Activated naive CD4-positive, alpha-beta T cell treated with anti-CD3 and anti-CD28 coated beads for 36 hours (primary cell): ENCODE measurements at places on chromosomes 1 and 21.

DNA sequence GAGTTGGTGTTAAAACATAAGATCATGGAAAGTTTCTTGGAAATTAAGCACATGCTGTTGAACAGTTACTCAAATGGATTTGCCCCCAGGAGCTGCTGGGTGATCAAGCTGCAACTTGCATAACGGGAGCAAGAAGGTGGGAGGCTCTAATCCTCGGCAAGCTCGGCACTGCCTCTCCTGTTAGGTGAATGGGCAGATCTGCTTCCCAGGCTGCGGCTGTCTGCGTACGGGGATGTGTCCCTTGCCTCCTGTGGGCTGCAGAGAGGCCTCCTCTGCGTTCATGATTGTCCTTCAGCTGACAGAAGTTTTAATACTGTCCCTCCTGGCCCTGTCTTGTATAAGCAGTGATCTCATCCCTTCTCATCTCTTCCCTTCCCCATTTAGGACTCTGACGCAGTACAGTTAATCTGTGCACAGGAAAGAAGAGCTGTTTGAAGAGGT is 36.7 kb downstream of the ATP1A1 start:
- no peak for DNase-seq

GRCh38 chr21:35926003-35926740 is 134.2 kb downstream of the SETD4 start:
- no peak for DNase-seq

DNA sequence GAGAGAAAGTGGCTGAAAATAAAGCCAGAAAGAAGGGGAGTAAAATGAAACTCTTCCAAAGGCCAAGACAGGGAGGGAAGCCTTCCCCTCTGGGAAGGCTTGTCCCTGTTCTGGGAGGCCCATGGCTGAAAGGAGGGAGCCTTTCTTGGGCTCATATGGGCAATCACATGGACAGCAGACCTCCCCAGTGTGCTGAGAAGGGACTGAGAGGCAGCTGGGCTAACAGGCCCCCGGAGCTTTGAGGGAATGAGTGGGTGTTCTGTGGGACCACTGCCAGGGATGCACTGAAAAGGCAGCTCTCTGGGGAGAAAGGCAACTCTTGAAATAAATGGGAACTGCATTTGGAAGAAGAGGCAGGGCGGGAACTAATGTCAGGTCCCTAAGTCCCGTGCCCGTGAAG is 39.1 kb downstream of the KANK4 start:
- DNase-seq: no peak

DNA sequence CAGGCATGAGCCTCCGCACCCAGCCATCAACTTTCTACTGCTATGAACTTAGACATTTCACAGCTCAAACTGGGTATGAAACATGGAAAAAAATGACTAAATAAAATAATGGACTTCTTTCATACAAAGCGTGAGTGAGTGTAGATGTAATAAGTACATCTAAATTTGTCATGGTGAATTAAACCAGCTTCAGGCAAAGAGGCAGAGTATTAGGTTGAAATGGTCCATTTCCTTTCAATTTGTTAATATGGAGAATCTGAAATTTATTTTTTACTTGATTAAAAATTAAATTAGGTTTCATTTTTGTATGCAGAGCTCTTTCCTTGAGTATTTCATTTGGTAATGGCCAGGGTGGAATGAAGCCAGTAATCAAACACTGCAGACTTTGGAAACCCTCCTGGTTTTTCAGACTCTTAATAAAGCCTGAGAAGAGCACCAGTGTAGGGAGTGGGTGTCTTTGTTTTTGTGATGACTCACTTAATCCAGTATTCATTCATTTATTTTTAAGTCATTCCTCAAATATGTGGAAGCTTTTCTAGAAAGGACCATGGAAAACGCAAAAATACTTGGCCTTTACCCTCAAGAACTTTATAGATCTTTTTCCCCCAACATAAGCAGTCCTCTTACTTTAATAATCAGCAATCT is 49.2 kb downstream of the ALG14 start:
- no peak for DNase-seq

DNA sequence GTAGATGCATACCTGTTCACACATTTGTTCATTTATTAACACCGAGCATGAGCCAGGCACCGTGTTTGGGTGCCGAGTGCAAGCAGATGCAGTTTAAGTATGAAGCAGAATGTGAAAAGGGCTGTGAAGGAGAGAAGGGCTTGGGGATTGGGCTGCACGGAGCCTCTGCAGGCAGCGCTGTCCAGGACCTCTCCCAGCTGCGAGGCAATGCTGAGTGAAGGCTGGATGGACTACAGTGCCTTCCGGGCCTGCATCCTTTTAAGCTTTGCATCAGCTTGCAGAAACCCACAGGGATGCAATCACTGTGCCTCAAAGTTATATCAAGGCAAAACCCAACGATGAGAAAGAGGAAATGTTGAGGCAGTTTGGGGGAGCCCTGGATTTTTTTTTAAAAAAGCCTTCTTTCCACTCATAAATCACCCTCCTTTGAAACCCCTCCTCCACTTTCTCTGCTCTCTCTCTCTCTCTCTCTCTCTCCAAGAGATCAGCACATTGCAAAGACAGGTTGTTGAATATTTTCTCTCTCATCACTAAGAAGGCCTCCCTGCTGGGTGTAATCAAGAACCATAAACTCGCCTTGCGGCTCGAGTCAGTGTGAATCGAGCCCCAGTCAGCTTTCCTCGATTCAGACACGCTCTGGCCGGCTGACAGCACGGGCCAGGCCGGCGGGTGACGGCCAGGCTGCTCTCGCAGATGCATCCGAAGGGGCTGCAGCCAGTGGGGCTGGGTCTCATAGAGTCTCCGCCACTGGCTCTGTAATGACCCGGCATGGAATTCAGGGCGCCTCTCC is 89.2 kb upstream of the POU3F1 start:
- DNase-seq: no peak

GRCh38 chr1:8257621-8258020 is 60.3 kb upstream of the SLC45A1 start:
- DNase-seq: no peak

DNA sequence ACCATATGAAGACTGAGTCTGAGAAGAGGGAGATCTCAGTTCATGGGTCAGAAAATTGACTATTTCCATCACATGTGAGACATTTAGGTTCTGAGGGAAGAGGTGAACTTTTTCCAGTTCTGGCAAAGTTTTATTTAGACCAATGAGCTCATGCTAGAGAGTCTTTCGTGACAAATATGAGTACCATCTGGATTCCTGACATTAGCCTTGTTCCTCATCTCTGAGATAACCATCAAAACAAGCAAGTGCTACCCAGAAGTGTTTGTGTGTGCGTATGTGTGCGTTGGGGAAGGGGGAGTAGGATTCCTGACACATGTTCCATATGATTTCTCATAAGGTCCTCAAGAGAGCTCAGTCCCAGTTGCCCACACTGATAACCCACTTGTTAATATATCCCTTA is 120.6 kb downstream of the FASLG start:
- DNase-seq: no peak

DNA sequence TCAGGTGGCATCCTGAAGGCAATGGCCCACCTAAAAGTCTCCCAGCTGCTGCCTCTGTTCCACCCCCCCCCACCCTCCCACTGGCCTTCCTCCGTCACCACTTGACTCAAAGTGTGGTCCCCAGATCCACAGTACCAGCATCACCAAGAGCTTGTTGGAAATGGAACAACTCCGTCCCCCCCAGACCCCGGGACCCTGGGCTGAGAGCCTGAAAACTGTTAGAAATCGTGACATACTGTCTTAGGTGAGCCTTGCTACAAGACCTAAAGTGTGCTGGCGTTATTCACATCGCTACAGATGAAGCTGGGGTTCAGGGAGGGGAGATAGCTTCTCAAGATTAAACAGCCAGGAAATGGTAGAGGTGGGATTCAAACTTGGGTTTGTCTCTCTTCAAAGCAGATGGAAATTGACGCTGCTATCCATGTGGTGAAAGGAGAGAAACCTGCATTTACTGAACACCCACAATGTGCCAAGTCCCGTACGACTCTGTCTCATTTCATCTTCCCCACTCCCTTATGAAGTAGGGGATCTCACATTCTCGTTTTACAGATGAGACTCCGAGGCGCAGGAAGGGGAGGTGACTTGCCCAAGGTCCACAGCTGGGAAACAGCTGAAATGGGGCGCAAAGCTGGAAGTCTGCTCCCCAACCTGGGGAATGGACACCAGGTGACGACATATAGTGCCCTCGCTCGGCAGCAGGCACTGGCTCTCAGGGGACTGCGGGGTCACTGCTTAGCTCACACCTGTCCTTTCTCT is 52.8 kb upstream of the IFFO2 start:
- no peak for DNase-seq

- DNase-seq: peak; percentile 81
Observed at GRCh38 chr1:24235921-24236788, 49.1 kb upstream of the IFNLR1 start.

- DNase-seq: peak; percentile 73
Observed at GRCh38 chr1:43414634-43415223, 25.0 kb downstream of the SZT2 start.

DNA sequence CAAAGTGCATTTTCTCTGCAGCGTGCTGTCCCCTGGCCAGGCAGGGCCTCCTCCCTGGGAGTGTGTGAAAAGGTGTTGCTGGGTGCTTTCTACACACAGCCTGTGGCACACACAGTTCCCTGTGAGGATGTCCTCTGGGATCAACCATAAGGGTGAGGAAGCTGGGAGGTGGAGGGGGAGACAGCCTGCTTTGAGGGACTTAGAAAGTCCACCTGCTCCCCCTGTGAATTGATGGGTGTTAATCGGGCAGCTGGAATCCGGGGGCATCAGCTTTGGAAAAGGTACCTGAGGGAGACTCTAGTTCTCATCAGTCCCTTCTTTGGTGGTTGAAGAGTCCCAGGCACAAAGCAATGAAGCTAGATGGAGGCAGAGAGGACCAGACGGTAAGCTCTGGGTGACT is 35.8 kb downstream of the LHX4 start:
- DNase-seq: no peak

DNA sequence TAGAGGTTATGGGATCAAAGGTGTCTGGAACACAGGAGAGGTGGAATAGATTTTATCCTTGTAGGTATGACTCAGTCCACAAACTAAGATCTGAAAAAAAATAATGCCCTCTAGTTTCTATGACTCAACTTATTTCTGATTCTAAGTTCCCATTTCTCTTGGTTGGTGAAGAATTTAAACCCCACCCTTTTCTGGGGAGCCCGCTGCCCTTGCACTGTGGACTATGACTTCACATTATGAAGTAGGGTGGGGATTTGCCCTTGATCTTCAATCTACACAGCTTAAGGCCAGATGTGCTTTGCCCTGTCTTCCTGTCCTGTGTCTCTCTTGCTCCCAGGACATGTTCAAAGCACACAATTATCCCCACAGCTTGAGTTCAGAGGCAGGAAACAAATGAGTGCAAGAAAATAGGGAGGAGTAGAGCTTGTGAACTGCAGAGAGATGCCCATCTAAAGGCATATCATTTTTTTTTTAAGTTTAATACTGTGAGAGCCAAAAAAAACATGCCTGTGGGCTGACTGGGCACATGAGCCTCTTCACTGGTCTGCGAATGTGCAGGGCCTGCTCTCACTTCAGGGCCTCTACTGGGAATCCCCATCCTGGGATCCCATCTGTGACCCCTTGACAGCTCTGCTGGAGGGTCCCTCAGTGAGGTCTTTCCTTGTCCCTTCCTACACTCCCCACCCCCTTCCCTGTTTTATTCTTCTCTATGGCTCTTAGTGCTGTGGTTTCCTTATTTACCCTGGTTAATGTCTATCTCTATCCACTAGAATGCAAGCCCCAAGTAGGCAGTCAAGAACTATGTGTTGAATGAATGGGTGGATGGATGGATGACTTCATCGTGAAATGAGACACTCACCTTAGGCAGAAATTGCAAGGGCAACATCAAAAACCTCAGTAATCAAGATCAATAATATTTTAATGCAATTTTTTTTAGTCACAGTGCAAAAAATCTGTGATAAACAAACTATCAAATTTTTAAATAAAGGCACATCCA is 61.5 kb downstream of the CD58 start:
- peak; percentile 59 for DNase-seq

DNA sequence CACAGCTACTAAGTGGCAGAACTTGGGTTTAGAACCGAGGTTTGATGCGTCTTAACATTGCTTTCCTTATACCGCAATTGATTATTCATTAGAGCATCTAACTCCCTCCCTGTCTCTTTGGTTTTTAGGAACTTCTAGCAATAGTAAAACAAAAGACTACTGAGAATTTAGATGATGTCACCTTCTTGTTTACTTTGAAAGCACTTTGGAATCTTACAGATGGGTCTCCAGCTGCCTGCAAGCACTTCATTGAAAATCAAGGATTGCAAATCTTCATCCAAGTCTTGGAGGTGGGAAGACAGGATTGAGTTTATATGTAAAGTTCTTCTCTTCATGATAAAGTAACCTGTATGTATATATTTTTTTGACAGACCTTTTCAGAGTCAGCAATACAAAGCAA is 35.0 kb downstream of the ZYG11A start:
- no peak for DNase-seq

GRCh38 chr1:46008585-46008984 is 123.8 kb downstream of the PIK3R3 start:
- no peak for DNase-seq

GRCh38 chr1:167401260-167401873 is 117.0 kb downstream of the CD247 start:
- peak; percentile 70 for DNase-seq

DNA sequence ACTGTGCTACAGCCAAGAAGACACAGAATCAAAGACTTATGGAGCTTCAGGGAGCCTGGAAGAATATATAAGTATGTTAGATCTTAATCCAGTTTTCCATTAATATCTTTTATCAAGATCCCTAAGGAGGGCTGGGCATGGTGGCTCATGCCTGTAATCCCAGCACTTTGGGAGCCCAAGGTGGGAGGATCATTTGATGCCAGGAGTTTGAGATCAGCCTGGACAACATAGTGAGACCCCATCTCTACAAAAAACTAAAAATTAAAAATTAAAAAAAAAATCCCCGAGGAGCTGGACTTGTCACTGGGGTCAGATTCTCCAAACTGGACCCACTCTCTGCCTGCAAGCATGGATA is 113.9 kb upstream of the CDC42BPA start:
- no peak for DNase-seq

- DNase-seq: no peak
Observed at GRCh38 chr1:8985915-8986813, 40.1 kb downstream of the SLC2A7 start.

GRCh38 chr1:244868484-244869363 is 4.4 kb upstream of the HNRNPU start:
- no peak for DNase-seq

- no peak for DNase-seq
Observed at GRCh38 chr21:40333731-40334130, 466.5 kb downstream of the PCP4 start.

GRCh38 chr1:40039245-40039756 is 1.2 kb upstream of the CAP1 start:
- peak; percentile 59 for DNase-seq

DNA sequence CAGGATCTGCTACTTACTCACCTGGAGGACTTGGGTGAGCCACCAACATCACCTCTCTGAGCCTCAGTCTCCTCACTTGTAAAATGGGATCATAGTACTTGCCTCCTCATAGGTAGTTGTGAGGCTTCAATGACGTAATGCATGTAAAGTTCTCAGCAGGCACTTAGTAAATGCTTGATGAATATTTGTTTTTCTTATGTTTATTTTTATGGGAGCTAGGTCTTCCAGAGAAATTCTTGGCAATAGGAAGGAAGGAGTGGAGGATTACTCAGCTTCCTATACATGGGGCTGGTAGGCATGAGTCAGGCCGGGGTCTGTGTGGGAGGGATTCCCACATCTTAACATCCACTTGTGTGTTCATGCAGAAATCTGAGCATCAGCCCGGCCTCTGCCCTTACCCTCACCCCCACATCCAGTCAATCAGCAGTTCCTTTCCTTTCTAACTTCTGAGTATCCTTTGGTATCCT is 95.4 kb upstream of the USP24 start:
- peak; percentile 23 for DNase-seq

- no peak for DNase-seq
Observed at GRCh38 chr1:160077486-160077885, 3.9 kb upstream of the KCNJ9 start.
